Lung (tissue), 17 donors: ENCODE measurements at places on chromosomes 7 and 10. TPM values are rescaled to one million over a fixed set of nuclear protein-coding genes. Genes with fewer than 3 reads are reported as not detected.

DNA sequence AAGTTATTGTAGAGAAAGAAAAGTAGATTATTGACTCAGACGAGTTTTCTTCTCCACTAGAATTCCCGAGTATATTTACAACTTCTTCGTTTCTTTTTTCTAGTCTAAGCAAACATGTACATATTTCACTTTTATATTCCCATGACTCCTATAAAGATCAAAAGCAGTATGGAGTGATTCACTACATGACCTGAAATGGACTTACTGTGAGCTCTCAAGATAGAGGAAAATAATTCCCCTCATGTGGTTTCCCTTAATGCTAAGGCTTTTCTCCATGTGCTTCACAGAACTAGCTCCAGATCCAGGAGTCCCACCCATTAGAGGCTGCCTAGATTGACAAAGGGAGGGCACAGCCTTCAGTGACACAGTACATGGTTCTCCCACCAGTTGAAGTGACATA is 823.1 kb upstream of the LRRTM3 start:
- H3K4me3 ChIP-seq, result no peak overlapping the region
- no peak for DNase-seq
- H3K27me3 ChIP-seq, result no peaks in the 10 kb centered on the region
- no peak overlapping the region for H3K27ac ChIP-seq
- H3K36me3 ChIP-seq, result no peaks in the 10 kb centered on the region
- H3K4me1 ChIP-seq, result no peaks in the 10 kb centered on the region

DNA sequence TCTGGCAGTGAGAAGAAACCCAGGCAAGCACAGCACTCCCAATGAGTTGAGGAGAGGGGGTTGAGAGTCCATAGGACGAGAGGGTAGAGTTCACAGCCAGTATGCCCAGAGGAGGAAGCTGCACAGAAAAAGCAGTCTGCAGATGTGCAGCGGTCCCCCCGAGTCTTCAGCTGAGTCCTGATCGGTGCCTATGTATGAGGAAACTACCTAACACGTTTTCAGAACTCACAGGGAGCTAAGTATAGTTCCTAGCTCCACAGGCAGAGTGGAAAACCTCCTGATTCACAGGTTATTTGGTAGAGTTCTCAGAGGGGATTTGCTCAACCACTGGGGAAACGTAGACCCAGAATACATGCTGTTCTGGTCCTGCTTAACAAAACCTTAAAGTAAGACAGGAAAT is 271.3 kb upstream of the CNTNAP2 start:
- no peak overlapping the region for H3K27ac ChIP-seq
- no peaks in the 10 kb centered on the region for H3K27me3 ChIP-seq
- DNase-seq, result no peak

- DNase-seq, result peak; percentile 76
- no peak overlapping the region for H3K27ac ChIP-seq
- no peaks in the 10 kb centered on the region for H3K27me3 ChIP-seq
- H3K4me1 ChIP-seq, result peaks cover 8% of the 10 kb centered on the region
- H3K36me3 ChIP-seq, result no peaks in the 10 kb centered on the region
Measured at GRCh38 chr7:105854498-105854897, 21.9 kb downstream of the ATXN7L1 start.

DNA sequence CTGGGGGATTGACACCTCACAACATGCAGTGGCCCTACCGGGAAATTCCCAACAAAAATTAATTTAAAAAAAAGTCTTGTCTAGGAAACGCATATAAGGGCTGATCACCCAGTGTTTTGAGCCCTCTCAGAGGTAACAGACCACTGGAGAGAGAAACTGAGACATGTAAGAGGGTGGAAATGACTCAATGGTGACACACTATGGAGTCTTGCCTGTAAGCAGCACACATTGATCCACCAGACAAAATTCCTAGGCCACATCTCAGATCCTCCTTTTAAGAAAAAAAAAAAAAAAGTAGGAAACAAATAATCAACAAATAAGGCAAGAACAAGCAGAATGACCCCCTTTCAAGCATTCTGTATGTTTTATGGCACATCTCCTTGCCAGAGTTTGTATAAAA is 296.2 kb downstream of the MAGI2 start:
- H3K27me3 ChIP-seq, result no peaks in the 10 kb centered on the region
- H3K4me1 ChIP-seq, result no peaks in the 10 kb centered on the region
- H3K4me3 ChIP-seq, result no peak overlapping the region
- no peaks in the 10 kb centered on the region for H3K36me3 ChIP-seq
- H3K27ac ChIP-seq, result no peak overlapping the region
- no peak for DNase-seq

DNA sequence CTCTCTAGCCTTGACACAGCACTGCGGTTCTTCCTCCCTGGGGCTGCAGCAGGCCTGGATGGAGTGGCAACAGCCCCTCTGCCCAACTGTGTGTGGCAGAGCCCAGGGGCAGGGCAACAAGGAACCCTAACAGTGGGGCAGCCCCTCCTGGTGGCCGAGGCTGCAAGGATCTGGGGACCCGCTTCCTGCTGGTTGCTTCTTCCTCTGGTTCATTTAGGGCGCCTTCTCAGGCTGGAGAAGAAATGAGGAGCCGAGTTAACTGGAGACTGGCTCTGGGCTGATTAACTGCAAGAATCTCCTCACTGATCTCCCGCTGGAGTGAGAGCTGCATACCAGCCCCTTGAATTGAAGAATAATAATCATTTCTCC is 80.1 kb upstream of the EMX2 start:
- DNase-seq, result no peak
- no peaks in the 10 kb centered on the region for H3K27me3 ChIP-seq
- H3K4me1 ChIP-seq, result peaks cover 3% of the 10 kb centered on the region
- no peaks in the 10 kb centered on the region for H3K36me3 ChIP-seq

GRCh38 chr7:268991-269390 is 21.0 kb upstream of the FOXL3 start:
- peaks cover 3% of the 10 kb centered on the region for H3K27me3 ChIP-seq
- no peak for DNase-seq
- H3K4me1 ChIP-seq, result no peaks in the 10 kb centered on the region
- H3K36me3 ChIP-seq, result no peaks in the 10 kb centered on the region

- H3K27me3 ChIP-seq, result no peaks in the 10 kb centered on the region
- no peak for DNase-seq
- H3K4me3 ChIP-seq, result no peak overlapping the region
- no peaks in the 10 kb centered on the region for H3K4me1 ChIP-seq
- no peaks in the 10 kb centered on the region for H3K36me3 ChIP-seq
Measured at GRCh38 chr7:64558323-64558705, 4.6 kb downstream of the ZNF680 start.

DNA sequence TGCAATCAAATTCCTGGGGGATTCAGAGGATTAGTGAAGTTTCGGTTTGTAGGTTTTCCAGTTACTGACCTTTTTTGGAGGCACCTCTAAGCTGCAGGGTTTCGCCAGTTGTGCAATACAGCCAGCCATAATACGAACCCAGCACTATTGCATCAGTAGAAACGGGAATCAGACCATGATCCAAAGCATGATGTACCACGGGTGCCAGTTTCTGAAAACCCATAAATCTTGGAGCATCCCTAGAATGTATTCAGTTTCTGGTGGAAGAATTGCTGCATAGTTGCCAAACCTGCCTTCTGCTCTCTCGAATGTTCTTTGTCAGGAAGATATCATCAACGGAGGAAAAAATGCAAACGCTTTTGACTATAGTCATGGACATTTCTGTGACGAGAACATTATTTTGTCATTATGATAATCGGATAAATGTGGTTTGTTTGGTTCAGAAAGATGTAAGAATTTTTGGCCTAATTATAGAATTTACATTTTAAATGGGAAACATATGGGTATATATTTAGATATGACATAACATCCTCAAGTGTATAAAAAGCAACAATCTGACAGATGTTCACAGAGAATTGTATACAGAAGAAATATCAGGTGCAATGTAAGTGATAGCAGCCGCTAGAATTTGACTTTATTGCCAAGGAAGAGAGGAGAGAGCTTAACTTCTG is 186.2 kb upstream of the PRKCQ start:
- H3K27me3 ChIP-seq, result no peaks in the 10 kb centered on the region
- no peak overlapping the region for H3K27ac ChIP-seq
- DNase-seq, result peak; percentile 74
- no peaks in the 10 kb centered on the region for H3K36me3 ChIP-seq
- H3K4me1 ChIP-seq, result no peaks in the 10 kb centered on the region
- no peak overlapping the region for H3K4me3 ChIP-seq

DNA sequence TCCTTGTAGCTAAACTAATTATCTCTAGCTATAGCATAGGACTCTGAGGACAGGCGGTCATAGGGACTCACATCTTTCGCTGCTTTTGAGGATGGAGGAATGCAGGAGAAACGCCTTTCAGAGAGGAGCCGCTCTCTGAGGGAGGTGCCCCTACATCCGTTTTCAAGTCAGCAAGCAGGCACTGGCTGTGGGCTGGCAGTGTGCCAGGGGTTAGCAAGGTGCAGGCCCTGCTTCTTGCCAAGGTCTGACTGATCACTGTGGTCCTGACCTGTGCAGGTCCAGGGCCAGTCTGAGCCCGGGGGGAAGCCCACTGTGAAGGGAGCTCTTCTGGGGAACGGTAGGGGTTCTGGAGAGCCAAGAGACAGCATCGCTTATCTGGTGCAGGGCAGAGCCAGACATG is 89.4 kb downstream of the SH3PXD2A start:
- peaks cover 2% of the 10 kb centered on the region for H3K36me3 ChIP-seq
- DNase-seq, result no peak
- peaks cover 20% of the 10 kb centered on the region for H3K4me1 ChIP-seq
- no peak overlapping the region for H3K4me3 ChIP-seq
- H3K27ac ChIP-seq, result peak overlapping the region; percentile 2

NAT16 gene
- not detected for total RNA-seq
